ENCODE measurements at places on chromosomes 7 and 10. TPM values are rescaled to one million over a fixed set of nuclear protein-coding genes. Genes with fewer than 3 reads are reported as not detected.

DNA sequence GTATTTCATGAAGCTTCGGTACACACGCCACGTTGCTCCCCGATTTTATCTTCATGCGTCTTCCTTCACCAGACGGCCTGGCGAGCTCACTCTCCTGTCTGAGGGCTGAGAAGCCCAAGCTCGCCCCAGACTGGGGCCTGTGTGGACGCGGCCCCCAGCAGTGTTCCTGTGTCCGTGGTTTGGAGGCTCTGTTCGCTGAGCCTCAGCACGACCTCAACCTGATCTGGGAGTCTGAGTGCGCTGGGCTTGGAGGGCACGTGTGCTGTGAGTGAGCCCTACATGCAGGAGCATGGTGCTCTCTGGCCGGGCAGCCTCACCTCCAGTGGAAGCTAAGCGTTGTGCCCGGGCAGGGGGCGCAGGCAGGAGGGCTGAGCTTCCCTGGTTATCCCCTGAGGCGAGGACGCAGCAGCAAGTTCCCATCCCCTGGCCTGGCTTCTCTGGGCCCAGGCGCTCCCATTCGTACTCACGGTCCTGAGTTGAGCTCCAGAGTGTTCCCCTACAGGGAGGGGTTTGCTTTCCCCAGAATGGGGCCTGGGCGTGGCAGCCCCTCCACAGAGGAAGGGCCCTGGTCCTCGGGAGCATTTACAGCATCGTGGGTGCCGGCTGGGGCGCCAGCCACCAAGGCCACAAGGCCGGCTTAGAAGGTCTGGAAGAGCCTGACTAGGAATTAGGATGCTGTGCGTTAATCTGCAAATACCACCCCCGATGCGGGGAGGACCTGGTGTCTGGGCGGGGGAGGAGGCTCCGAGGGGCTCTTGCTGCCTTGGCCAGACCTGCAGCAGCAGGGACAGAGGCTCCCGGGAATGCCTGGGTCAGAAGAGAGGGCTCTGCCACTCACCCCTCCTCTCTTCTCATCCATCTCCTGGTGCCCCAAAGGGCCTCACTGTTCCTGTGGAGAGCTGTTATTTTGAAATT is 400.6 kb downstream of the DNAJB6 start:
- peak; percentile 44 for DNase-seq

DNA sequence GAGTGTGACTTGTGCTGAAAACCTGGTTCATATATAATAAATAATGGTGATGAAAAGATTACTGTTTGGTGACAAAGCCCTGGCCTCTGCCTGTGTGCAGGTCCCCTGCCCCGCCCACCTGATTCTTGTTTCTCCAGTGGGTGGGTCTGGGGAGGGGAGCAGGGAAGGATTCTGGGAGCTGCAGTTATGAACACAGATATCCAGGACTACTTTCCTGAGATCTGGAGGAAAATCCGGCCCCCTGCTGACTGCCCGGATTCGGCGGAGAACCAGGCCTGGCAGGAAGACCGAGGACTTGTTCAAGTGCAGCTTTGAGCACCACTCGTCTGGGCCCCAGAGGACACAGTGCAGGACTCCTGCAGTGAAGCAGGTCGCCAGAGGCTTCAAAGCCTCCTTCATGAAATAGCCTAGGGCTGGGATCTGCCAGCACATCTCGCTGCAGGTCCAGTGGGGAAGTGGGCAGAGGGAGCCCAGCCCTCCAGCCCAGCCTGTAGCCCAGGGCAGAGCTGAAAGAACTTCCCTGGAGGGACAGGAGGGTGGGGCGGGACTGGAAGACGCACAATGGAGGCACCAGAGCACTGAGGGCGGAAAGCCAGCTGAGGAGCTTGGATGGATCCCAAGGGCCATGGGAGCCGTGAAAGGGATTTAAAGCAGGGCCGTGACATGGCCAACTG is 7.0 kb downstream of the ATP6V0E2 start:
- no peak for DNase-seq

DNA sequence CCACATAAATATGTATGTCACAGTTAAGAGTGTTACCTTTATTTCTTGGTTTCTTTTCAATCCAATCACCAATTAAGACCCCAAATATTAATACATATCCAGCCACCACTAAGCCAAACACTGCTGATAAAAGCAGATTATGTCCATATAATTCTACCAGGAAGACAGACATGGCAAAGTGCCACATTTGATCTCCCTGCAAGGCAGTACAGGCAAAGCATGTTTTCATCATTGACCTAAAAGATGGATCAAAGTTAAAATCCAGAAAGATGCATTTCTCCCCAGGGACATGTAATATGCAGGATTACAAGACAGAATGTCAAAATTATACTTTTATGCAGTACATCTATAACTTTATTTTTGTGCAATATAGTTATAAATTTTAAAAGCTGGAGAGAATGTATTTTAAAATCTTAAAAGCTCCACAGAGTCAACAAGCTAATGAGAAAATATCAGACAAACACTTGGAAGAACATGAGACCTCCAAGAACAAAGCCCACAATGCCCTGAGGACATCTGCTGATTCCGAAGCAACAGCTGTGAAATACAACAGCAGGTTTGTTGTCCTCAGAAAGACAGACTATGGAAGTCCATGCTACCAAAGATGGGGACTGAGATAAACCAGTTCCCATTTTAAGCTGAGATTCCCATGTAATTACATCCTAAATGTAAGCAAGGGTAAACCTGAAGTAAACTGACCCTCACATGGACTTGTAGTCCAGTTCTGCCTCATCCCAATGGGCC is 54.5 kb upstream of the TOMM7 start:
- no peak for DNase-seq

DNA sequence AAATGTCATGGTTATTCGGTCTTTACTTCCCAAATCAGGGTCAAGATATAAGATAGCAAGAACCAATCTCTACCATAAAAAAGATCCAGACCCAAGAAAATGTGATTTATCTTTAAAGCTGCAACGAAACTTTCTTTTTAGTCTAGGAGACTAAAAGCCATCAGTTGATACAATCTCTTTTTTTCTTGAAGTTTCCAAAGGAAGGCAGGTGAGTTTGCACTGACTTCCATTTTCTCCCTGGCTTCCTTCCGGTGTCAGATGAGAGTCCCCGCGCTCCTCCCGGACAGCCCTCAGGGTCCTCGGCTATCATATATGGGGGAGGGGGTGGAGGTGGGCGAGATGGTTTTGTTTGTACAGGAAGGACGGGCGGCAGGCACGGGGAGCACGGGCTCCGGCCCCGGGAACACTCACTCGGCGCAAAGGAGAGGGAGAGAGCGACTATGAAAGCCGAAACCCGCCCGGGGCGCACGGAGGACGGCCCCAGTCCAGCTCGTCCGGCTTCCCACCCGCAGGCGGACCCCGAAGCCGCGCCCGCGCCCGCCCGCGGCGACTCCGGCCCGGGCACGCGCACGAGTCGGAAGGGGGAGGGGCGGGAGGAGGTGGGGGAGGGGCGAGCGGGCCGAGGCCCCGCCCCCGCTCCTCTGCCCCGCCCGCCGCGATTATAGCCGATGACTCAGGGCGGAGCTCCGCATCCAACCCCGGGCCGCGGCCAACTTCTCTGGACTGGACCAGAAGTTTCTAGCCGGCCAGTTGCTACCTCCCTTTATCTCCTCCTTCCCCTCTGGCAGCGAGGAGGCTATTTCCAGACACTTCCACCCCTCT is at the start of gene BAG3:
TSS of gene BAG3 (plus strand) at position 689 of the 822 bp plus-strand sequence. CDS start 296 bp downstream, outside the sequence.
- DNase-seq: peak; percentile 92

DNA sequence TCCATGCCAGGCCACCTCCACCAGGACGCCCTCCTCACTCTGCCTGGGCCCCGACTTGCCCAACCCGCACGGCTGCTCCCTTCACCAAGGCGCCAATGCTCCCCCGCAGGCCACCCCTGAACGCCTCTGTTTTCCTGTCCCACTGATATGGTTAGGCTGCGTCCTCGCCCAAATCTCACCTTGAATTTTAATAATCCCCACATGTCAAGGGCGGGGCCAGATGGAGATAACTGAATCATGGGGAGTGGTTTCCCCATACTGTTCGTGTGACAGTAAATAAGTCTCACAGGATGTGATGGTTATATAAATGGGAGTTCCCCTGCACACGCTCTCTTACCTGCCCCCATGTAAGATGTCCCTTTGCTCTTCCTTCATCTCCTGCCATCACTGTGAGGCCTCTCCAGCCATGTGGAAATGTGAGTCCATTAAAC is 29.8 kb downstream of the RSU1 start:
- DNase-seq: no peak

GRCh38 chr10:71840177-71840957 is 10.7 kb downstream of the PSAP start:
- peak; percentile 98 for DNase-seq

DNA sequence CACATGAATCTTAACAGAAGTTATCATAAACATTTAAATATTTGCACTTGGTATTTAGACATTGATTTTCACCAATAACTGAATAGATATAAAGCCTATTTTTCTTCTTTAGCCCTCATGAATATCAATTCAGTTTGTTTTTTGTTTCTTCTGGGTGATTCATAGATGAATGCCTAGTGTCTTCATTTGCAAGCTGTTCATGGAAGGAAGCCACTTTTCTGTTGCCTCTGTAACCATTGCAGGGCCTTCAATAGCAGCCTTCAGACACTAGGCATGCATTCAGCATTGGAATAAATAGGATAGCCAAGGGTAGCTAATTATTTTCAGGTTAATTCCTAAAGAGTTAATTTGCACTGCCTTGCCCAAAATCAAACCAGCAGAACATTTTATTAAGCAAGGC is 375.3 kb downstream of the DPP6 start:
- DNase-seq: no peak

- DNase-seq: no peak
Observed at GRCh38 chr10:82149674-82150073, 274.7 kb downstream of the NRG3 start.

DNA sequence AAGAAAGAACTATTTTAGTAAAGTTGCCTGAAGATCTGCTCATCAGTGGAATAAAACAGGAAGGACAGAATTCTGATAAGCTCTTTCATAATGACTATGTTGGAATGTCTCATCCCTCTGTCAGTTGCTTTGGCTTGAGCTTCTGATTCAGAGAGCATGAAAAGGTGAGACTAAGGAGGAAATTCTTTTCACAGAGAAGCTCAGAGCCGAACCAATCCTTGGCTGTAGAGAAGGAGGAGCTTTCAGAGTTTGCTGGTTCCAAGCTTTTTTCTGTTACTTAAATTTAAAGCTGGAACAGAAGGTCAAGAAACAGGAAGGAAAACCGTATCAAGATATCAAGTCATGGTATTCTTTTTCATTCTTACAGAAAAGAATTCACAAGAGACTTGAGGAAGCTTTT is 24.0 kb downstream of the GSTO2 start:
- DNase-seq: peak; percentile 28

DNA sequence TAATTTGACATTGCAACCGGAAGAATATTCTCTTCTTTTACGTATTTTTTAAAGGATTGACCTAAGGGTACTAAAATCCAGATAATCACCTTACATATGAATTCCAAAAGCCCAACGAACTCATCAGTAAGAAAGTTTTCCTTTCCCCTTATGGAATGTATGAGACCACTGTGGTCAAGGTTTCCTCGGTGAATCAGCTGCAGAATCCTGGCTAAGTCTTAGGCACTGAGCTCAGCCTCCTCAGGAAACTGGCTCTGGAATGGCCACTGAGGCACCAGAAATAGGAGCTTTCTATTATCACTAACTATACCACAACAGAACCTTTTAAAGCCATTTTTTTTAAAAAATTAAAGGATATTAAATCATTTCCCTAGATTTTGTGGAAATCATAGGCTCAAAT is 21.0 kb downstream of the SVIL start:
- DNase-seq: no peak

DNA sequence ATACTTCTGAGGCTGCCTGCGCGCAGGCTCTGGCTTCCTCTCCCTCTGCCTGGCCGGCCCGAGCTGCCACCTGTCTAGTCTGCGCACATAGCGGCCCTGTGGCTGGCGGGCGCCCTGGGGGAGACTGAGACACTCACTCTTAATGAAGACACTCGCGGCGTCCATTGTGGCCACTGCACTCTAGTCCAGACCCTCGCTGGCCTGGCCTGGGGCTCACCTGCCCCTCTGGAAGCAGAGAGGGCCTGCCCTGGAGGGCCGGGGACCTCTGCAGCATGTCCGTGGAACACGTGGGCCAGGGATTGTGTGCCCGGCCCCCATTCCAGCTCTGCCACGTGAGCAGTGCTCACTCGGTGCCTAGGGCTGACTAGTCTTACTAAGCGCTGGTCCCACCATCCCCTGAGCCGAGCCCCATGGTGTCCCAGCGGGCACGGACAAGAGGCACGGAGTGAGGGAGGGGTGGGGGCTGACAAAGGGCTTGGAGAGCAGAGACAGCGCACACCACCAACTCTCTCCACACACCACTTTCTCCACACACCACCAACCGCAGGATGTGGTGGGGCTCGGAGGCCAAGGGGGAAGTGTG is 149.3 kb downstream of the ELFN1 start:
- no peak for DNase-seq

GRCh38 chr10:5165738-5166137 is 19.2 kb downstream of the AKR1C8 start:
- peak; percentile 6 for DNase-seq

- no peak for DNase-seq
Observed at GRCh38 chr7:150778014-150778737, 22.0 kb downstream of the TMEM176B start.

The MINDY4 gene
- total RNA-seq: 5.2 TPM

The THSD7A gene
- 0.22 TPM for total RNA-seq

The TMEM196 gene
- total RNA-seq: not detected

The COG5 gene
- 90.5 TPM for total RNA-seq

The AEBP1 gene
- total RNA-seq: 16.7 TPM
